ENCODE measurements at places on chromosomes 7 and 10. TPM values are rescaled to one million over a fixed set of nuclear protein-coding genes. Genes with fewer than 3 reads are reported as not detected.

The IFRD1 gene
- total RNA-seq, result 116 TPM

The CYP2W1 gene
- not detected for total RNA-seq

The STOX1 gene
- not detected for total RNA-seq

- no peak for DNase-seq
- H3K36me3 ChIP-seq, result no peaks in the 10 kb centered on the region
- H3K4me1 ChIP-seq, result peaks cover 11% of the 10 kb centered on the region
- H3K4me3 ChIP-seq, result no peak overlapping the region
Measured at GRCh38 chr7:37643876-37644275, 39.7 kb upstream of the GPR141 start.

The SPDYE8 gene
- not detected for total RNA-seq

DNA sequence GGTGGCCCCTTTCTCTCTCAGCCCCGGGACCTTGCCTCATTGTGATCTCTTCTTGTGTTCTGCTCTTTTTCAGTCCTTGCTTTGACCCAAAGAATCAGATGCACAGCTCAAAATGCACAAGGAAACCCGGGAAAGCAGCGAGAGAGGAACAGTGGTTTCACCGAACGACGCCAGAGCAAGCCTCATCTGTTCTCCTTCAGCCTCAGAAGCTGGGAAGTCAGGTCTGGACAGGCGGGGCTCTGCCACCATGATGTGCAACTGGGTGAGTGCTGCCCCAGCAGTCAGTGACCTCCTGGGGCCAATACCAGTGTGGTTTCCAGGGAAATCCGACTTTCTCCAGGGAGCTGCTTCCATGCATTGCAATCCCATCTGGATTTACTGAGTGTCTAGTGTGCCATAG is 133.4 kb downstream of the PRKCQ start:
- DNase-seq, result no peak
- no peak overlapping the region for H3K4me3 ChIP-seq
- H3K36me3 ChIP-seq, result no peaks in the 10 kb centered on the region
- no peaks in the 10 kb centered on the region for H3K27me3 ChIP-seq

DNA sequence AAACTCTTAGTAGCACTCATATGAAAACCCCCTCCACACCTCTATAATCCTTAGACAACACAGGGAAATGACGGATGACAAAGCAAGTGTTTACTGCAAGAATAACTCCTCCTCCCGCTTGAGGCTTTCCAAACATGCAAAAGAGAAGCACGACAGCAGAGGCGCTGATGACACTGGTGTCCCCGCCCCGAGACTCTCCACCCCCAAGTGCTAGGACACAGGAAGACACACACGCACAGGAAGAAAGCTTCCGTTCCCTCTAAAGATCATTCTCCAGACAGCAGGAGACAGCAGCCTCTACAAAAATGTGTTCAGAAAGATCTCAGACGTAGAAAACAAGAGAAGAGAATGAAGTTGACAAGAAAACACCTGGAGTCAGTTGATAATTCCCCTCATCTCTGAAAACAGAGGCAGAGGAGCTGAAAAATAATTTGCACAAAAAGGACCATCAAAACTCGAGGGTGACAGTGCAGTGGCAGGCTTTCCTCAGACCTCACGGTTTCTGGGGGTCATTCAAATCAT is 90.2 kb downstream of the DLG5 start:
- H3K27ac ChIP-seq, result peak overlapping the region; percentile 61
- no peak overlapping the region for H3K4me3 ChIP-seq
- peaks cover 10% of the 10 kb centered on the region for H3K4me1 ChIP-seq
- H3K36me3 ChIP-seq, result peaks cover 100% of the 10 kb centered on the region
- no peak for DNase-seq

DNA sequence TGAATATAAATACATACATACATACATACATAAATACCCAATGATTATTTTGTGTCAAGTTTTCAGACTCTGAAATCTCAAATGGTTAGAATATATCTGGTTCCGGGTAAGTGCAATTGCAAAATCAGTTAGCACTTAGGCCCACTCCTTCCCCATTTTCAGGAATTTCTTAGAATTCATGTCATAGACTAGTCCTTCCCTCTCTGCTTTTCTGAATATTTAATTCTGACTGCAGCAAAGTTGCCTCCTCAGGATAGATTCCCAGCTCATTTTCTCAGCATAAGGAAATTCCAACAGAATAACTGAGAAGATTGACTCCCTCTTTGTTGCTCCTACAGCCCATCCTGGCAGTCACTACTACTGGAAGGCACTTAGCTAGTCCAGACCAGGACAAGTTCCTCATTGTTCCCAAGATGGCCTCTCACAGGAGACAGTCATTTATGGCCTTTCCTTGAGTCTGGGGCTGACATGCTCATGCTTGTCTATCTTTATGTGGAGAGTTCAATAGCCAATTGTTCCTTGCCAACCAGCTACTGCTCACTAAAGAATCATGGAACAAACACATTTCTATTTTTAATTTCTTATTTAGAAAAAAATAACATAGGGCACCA is 142.9 kb upstream of the ITGB1 start:
- H3K27ac ChIP-seq, result no peak overlapping the region
- H3K36me3 ChIP-seq, result no peaks in the 10 kb centered on the region
- no peak overlapping the region for H3K4me3 ChIP-seq
- H3K27me3 ChIP-seq, result no peaks in the 10 kb centered on the region
- no peak for DNase-seq
- H3K4me1 ChIP-seq, result peaks cover 21% of the 10 kb centered on the region

DNA sequence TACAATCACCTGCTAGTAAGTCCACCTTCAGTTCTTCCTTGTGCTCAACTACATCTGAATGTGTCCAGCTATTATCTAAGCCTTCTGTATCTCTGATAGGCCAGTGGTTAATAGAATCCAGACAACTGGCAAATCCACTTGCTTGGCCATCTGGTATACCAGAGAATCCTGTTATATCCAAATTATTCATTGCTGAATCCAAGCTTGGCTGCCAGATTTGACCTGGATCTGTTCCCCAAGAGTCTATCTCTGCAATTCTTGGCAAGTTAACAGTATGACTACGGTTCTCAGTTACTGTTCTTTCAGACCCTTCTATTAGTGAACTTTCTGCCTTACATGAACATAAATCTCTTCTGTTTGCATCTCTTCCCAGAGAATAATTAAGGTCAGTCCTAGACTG is 154.6 kb upstream of the TARP start:
- peaks cover 40% of the 10 kb centered on the region for H3K27me3 ChIP-seq
- no peaks in the 10 kb centered on the region for H3K36me3 ChIP-seq
- no peak overlapping the region for H3K27ac ChIP-seq
- no peak for DNase-seq

DNA sequence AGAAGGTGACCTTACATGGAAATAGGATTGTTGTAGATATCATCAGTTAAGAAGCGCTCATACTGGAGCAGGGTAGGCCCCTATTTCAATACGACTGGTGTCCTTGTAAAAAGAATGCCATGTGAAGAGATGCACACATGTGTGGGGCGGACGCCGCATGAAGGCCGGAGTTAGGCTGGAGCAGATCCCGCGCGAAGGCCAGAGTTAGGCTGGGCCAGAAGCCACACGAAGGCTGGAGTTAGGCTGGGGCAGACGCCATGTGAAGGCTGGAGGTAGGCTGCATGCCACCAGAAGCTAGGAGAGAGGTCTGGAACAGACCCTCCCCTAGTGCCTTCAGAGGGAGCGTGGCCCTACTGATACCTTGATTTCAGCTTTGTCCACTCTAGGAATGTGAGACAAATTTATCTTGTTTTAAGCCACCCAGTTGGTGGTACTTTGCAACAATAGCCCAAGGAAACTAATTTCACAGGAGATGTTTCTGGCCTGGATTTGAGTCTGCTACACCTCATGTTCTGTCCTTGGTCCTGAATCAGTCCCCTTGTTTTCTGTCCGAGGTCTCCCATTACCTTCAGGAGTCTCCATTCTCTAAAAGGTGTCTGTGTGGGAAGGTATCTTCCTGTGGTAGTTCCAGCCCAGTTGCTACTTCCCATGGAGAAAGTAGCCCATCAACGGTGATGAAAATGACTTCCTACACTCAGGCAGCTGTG is 585.8 kb downstream of the LRMDA start:
- H3K4me1 ChIP-seq, result no peaks in the 10 kb centered on the region
- H3K36me3 ChIP-seq, result no peaks in the 10 kb centered on the region
- peak; percentile 13 for DNase-seq
- H3K27me3 ChIP-seq, result no peaks in the 10 kb centered on the region
- no peak overlapping the region for H3K27ac ChIP-seq
- H3K4me3 ChIP-seq, result no peak overlapping the region

DNA sequence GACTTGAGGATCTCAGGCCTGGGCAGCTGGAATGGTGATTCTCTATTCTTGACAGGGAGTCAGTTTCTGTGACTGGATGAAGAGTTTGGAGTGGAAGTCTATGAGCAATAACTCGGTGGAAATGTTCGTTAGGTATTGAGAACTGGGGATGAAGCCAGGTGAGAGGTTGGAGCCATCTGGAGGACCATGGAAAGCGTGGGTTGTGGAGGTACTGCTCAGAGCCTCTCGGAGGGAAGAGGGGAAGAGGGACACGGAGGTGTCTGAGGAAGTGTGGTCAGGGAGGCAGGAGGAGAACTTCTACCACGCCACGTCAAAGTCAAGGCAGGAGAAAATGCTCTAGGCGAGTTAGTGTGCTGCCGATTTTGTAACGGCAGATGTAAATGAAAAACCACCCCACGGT is 430.7 kb downstream of the DPP6 start:
- no peak for DNase-seq
- no peak overlapping the region for H3K27ac ChIP-seq
- H3K27me3 ChIP-seq, result no peaks in the 10 kb centered on the region
- no peak overlapping the region for H3K4me3 ChIP-seq
- H3K36me3 ChIP-seq, result no peaks in the 10 kb centered on the region
- H3K4me1 ChIP-seq, result no peaks in the 10 kb centered on the region

DNA sequence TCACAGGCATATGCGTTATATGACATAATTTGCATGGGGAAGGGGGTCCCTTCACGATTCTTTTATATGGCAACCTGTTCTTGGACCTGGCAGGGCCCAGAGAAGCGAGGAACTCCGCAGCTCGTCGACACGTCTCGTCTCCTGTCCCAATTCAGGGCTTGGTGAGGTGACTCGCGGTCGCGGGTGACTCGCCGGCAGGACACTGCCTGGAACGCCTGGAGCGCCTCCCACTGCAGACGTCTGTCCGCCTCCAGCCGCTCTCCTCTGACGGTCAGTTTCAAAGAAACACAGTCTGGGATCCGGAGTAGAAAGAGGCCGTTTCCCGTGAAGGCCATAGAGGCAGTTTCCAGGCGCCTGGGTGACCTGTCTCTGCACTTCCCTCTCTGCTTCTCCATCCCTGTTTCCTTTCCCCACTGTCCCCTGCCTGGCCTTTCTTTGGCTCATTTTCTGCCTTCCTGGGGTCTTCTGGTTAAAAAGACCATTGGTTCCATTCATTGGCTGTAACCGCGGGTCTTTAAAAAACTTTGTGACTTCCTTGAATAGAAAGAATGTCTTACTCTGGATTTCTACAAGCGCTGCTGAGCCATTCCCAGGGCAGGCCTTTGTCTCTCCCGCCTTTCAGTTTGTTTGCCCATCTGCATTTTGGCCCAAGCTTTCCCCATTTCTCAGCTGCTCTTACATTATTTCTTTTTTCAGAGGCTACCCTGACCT is 1.2 kb downstream of the UPP1 start:
- H3K4me3 ChIP-seq, result peak overlapping the region; percentile 83
- peaks cover 54% of the 10 kb centered on the region for H3K4me1 ChIP-seq
- peak overlapping the region; percentile 88 for H3K27ac ChIP-seq

- peaks cover 11% of the 10 kb centered on the region for H3K36me3 ChIP-seq
- DNase-seq, result no peak
- no peaks in the 10 kb centered on the region for H3K27me3 ChIP-seq
- H3K4me3 ChIP-seq, result peak overlapping the region; percentile 77
- peaks cover 67% of the 10 kb centered on the region for H3K4me1 ChIP-seq
Measured at GRCh38 chr10:71971769-71972555, 7.8 kb downstream of the CHST3 start.

The ACTL6B gene
- total RNA-seq, result not detected

- no peaks in the 10 kb centered on the region for H3K36me3 ChIP-seq
- H3K27ac ChIP-seq, result no peak overlapping the region
- no peaks in the 10 kb centered on the region for H3K4me1 ChIP-seq
- no peak overlapping the region for H3K4me3 ChIP-seq
- peaks cover 60% of the 10 kb centered on the region for H3K27me3 ChIP-seq
Measured at GRCh38 chr10:78224602-78225001, 190.9 kb downstream of the RPS24 start.

DNA sequence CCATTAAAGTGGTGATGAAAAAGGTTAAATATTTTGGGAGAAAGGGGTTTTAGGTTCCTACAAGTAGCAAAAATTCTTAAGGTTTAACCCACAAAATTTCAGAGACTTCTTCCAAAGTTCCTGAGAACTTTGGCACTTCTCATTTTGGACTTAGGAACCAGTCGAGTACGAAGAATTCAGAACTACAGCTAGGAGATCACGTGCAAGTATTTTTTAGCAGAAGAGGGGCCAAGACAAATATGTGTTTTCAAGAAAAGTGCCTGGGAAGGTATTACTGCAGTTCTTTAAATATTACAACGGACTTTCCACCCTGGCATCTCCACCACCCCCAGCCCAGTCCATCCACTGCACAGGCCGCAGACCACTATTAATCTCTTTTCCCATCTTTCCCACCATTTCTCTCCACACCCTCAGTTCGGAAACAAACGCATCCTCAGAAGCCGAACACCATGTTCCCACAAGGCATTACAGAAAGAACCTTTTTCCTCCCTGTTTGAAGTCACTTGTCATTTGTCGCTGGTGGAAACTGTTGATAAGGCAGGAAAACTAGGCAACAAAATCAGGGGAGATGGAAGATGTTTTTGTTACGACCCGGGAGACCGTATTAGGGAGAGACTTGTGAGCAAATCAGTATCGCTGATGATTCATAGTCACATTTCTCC is 7.1 kb downstream of the INHBA start:
- H3K36me3 ChIP-seq, result no peaks in the 10 kb centered on the region
- H3K4me3 ChIP-seq, result peak overlapping the region; percentile 76
- no peak for DNase-seq
- peak overlapping the region; percentile 59 for H3K27ac ChIP-seq

- no peak overlapping the region for H3K4me3 ChIP-seq
- peaks cover 6% of the 10 kb centered on the region for H3K36me3 ChIP-seq
- H3K4me1 ChIP-seq, result peaks cover 11% of the 10 kb centered on the region
- H3K27me3 ChIP-seq, result no peaks in the 10 kb centered on the region
- H3K27ac ChIP-seq, result no peak overlapping the region
- DNase-seq, result no peak
Measured at GRCh38 chr7:50631639-50632038, 66.4 kb upstream of the DDC start.

DNA sequence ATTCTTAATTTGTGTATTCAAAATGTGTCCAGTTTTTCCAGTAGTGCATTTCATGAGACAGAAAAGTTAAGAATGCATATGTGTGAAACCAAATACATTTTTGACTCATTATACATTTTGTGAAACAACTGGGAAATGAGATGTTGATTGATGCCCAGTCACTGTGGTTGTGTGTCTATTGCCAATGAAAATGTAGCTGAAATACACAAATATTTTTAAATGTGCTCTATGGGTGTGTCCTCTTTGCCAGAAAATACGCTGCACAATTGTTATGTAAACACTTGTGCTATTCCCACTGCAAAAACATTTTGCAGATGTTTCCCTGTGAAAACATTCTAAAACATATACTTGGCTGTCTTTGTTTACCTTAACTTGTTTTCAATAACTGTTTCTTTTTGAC is 395.2 kb downstream of the TFEC start:
- peaks cover 59% of the 10 kb centered on the region for H3K27me3 ChIP-seq
- H3K36me3 ChIP-seq, result no peaks in the 10 kb centered on the region
- H3K4me3 ChIP-seq, result no peak overlapping the region
- no peaks in the 10 kb centered on the region for H3K4me1 ChIP-seq
- H3K27ac ChIP-seq, result no peak overlapping the region

GRCh38 chr10:22722626-22723169 is 8.3 kb upstream of the PIP4K2A start:
- H3K27me3 ChIP-seq, result peaks cover 11% of the 10 kb centered on the region
- H3K4me1 ChIP-seq, result no peaks in the 10 kb centered on the region
- DNase-seq, result no peak
- H3K36me3 ChIP-seq, result no peaks in the 10 kb centered on the region
- H3K27ac ChIP-seq, result no peak overlapping the region

The CPVL gene
- 49.0 TPM for total RNA-seq
